ENCODE measurements at places on chromosomes 4 and X.

GRCh38 chr4:165433529-165433928, 54.7 kb downstream of the CPE start:
- DNase-seq = no peak

DNA sequence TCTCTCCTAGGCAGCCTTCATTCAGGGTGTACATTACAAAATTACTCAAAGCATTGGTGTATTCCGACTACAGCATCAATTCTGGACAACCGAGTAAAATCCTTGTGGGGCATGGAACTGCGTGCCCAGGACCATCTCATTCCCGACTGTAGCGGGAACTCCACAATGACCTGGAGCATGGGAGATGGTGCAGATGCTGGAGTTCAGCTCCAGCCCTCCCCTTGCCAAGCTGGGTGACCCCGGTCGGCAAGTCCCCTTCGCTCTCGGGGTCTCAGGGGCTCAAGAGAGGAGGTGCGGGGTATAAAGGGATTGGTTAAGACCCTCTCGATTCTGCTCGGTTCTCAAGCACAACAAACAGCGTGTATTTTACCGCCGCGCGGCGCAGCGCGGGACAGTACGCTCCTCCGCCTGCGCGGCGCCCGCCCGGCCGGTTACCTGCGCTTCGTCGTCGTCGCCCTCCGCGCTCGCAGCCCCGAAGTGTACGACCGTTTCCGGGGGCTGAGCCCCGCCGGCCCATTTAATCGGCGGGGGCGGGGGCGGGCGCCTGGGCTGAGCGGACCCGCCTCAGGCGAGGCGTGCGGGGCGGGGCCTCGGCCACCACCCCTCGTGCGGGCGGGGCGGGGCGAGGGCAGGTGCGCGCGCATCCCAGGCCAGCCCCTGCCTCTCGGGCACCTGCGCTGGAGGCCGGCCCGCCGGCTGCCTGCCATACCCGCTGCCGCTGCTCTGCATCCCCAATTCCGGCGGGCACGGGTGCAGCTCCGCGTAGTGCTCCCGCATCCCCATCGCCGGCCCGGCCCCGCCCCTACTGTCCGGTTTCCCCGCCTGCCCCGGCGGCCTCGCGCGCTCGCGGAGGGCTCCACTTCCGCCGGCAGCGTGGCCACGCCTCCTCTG, at the start of gene G6PD:
G6PD (minus strand) TSS at position 493 of the 891 bp plus-strand sequence. CDS start 691 bp downstream, outside the sequence.
- no peak for DNase-seq

DNA sequence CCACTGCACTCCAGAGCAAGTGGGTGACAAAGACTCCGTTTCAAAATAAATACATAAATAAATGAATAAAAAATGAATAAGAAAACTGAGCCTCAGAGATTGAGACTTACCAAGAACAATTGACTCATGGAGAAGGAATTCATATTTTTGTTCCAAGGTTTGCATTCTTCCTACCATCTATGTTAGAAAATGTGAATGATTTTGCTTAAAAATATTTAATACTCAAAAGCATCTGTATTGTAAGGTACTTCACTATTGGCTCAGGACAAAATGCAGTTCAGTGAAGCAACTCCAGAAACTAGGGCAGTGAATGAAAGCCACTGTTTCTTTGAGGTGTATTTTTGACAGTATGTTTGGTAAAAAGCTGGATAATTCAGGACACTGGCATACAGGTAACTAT, 54.1 kb downstream of the XAGE2 start:
- no peak for DNase-seq

DNA sequence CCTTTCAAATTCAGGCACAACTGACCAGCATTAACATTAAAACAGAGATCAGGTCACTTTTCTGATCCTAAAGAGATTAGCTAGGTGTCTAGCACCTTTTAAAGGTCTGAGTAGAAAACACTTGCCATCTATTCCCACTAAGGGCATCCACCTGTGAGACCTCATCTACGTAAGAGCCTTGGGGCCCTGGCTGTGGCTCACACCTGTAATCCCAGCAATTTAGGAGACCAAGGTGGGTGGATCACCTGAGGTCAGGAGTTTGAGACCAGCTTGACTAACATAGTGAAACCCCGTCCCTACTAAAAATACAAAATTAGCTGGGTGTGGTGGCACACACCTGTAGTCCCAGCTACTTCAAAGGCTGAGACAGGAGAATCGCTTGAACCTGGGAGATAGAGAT, 11.8 kb downstream of the TBC1D9 start:
- DNase-seq = no peak

GRCh38 chrX:87572901-87573300, 55.3 kb downstream of the KLHL4 start:
- DNase-seq = no peak

GRCh38 chr4:168817370-168817769, 192.7 kb downstream of the CBR4 start:
- DNase-seq = no peak

Measured in renal cortex interstitium (tissue), 15 donors.